Stimulated activated CD4-positive, alpha-beta T cell treated with anti-CD3 and anti-CD28 coated beads, TNF-alpha, amount 100 ng/mL, for 1 hour (primary cell): ENCODE measurements at places on chromosomes 6 and 20.

DNA sequence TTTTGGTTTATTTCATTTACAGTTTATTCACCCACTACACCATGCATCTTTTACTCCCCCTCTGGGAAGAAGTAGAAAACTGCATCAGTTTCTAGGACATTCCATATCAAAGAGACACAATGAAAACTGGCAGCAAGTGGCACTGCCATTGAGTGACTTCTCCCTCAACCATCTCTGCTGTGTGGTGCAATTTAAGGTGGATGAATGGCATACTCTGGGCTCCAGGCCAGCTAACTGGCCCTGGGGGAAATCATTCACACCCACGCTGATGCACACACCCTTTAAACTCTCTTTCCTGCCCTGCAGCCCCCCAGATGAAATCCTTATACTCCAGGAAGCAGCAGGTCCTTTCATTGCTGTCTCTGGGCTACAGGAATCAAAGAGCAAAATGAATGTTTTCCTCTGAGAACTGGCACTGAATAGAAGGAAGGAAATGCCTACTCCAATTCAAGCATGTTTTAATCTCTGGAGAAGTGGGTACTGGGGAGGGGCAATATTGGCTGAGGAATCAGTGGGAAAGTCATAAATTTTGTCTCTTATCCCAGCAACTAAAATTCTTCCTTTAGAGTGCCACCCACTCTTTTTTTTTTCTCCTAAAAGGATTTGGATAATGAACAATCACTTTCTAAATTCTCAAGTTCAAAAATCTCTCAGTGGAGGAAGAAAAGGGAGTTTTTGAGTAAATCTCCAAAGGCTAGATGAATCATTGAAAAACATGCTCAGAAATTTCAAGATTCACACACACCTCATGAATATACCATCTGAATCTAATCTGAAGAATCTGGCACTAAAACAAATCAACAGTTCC is 16.9 kb upstream of the RFPL4B start:
- no peak for DNase-seq

- no peak for DNase-seq
Measured at GRCh38 chr6:139394027-139394649, 19.7 kb upstream of the CITED2 start.

GRCh38 chr6:104014163-104014959 is 845.4 kb downstream of the HACE1 start:
- no peak for DNase-seq

GRCh38 chr6:119934816-119935215 is 585.3 kb upstream of the MAN1A1 start:
- no peak for DNase-seq

DNA sequence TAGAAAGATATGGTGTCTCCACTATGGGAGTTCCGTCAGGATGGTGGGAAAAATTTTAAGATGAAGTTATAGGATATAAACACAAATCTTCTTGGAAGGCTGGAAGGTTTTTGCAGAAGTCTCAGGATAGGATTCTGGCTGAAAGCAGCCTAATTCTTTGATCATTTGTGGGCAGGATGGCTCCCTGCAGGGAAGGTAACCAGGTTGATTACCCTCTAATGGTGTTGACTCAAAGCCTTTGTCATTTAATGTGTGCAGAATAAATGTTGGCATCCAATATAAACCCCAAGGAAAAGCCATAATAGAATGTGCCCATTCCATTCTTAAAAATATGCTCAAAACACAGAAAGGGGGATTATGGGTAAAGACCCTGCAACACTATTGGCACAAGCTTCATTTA is 204.3 kb downstream of the EPM2A start:
- no peak for DNase-seq
